Fibroblast of mammary gland (primary cell): ENCODE measurements at places on chromosomes 2 and 18.

GRCh38 chr2:17326717-17327116 is 191.5 kb downstream of the RAD51AP2 start:
- DNase-seq, result no peak

DNA sequence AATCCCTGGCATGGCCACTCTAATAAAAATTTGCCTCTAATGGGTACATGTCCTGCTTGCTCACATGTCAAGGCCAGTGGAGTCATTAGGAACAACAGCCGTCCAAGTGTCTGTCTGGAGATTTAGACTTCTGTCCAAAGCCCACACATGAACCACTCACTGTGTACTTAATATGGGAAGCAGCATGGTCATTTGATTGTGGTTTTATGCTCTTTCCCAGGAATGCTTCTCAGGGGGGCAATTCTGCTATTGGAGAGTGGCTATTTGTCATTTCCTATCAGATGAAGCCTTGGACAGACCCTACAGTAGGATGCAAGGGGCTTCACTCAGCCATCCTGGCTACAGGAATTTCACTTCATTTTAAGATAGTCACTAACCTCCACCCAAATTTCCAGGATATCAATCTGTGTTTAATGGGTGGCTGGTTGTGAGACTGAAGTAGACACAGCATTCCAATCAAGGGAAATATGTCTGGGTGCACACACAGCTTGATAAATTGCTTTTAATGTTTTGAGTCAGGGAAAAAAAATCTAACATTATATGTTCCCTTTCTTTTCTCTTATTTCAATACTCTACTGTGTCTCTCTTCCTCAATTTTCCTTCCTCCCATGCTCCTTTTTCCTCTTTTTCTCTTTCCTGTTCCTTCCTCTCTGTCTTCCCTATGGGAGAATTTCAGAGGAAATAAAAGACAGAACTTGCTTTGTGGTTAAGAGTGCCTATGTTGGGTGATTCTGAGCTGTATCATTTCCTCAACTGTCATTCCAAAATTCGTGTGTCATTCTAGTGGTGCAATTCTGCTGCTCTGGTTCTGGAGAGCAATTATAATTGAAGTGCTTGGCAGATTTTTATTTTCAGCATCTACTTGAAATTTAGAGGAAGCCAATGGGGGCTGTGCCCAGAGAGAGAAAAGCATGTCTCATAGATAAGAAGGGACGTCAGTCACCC is 320.1 kb downstream of the OSR1 start:
- DNase-seq, result peak; percentile 92

DNA sequence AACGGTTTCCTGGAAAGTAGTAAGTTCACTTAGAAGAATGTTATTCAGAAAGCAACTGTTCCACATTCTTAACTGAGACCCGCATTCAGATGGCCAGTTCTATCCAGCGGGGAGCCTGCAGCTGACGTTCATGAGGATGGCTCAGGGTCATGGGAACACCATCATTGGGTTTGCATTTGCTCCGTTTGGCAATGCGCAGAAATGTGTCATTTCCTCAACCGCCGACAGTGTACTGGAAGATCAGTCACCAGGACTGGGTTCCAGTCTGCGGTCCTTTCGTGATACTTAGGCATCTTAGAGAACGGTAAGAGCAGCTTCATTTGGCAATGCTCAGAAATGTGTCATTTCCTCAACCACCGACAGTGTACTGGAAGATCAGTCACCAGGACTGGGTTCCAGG is 104.0 kb downstream of the DNER start:
- DNase-seq, result peak; percentile 57

GRCh38 chr2:29012211-29012681 is 31.1 kb downstream of the TOGARAM2 start:
- no peak for DNase-seq

DNA sequence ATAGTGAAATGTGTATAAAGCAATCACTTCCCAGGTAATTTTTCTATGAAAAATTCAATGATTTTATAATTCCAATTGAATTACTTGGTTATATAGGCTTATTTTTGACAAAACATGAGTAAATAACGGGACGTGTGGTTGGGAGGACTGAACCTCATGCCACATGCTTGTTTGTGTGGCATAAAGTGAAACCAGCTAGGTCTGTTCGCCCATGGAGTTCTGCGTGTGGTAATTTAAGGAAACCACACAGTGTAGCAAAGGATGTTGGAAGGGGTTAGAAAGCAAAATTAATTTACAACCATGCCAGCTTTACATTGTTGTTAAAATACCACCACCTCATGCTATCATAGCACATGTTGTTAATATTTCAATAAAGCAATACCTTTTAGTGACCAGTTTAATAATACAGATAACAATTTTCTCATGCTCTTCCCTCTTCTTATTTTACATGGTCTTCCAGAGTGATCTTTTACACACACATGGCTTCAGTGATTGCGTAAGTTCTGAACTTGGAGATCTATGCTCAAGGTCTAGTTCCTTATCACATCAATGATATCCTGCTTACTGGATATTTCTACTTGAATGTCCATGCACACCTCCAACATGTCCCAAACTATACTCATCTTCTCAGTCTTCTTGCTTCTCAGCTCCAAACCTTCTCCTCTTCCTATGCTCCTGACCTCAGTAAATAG is 156.4 kb upstream of the ITGA4 start:
- DNase-seq, result no peak

- DNase-seq, result peak; percentile 56
Observed at GRCh38 chr2:10911291-10912075, at the start of gene KCNF1. TSS of gene KCNF1 (plus strand) at chr2:10911934. CDS start at chr2:10912427, 493 bp downstream.

DNA sequence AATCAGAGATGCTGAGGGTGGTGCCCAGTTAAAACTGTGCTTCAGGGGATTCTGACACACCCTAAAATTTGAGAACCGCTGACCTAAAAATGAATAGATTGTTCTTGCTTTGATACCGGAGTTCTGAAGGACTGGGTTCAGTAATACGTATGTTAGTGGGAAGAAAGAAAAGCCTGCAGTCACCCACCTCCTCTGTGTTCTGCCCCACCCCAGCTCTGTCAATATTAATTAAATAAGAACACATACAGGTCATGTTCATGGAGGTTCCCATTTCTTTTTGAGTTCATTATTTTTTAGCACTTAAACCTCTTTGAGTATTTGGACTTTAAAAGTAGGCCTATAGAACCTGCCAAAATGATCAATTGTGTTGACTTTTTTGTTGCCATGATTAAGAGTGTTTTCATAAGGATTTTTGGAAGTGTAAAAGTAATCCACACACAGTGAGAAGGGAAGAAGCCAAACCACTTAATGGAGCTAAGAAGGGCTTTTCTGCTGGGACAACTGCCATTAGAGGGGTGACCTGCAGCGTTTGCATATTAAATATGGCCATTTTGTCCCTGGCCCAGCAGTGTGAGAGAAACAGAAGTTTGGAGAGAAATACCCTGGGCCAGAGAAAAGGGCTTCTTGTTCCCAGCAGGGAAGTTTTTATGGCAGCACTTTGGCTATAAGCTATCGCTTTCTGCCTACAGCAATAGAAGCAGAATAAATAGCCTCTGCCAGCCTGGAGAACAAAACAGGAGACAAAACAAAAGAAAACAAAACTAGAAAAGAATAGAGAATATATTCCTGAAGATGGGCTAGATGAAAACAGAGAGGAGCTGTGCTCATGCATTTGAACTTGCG is 80.7 kb upstream of the RNF152 start:
- DNase-seq, result no peak

- DNase-seq, result no peak
Observed at GRCh38 chr2:208012449-208012848, 12.9 kb downstream of the PLEKHM3 start.

- DNase-seq, result no peak
Observed at GRCh38 chr2:119180892-119181291, 22.3 kb upstream of the C1QL2 start.

- DNase-seq, result no peak
Observed at GRCh38 chr2:105950521-105951383, 206.0 kb downstream of the NCK2 start.

GRCh38 chr2:105775809-105776559 is 31.3 kb downstream of the NCK2 start:
- DNase-seq, result no peak

DNA sequence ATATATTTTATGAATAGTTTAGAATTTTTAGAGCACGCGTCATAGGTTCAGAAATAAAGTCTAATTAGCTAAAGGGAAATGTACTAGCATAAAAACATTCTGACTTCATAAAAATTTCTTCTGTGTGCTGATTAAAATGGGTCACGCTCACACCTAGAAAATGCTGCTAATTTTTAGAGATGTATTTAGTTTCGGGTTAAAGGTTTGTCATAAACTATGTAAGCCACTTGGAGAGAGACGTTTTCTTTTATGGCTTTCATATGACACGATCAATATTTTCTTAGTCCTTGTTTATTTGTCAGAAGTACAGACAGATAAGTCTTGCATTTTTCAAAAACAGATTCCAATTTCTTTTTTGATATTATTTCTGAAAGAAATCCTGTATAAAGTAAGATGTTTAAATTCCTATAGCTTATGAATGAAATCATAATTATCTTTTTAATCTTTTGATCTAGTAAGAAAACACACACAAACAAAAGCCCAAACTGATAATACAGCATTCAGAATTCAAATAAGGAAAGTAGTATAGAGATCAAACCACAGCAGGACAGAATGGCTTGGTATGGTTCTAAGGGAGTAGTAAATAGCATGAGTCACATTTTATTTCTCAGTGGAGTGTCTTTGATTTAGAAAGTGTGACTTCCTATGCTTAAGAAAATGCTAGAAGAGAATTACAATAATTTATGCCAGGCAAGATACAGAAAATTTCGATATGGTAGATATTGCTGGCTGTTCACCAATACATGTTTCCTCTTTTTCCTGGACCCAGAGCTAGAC is 236.6 kb downstream of the GPD2 start:
- DNase-seq, result peak; percentile 25
